Mesenteric fat pad (tissue), 1 donor: ENCODE measurements at places on chromosomes 4 and X. TPM values are rescaled to one million over a fixed set of nuclear protein-coding genes. Genes with fewer than 3 reads are reported as not detected.

The UGT2B10 gene
- total RNA-seq, result not detected

The TAPT1 gene
- total RNA-seq, result 44.2 TPM

The VCX3B gene
- total RNA-seq, result not detected

The MTNR1A gene
- not detected for total RNA-seq

The GALNTL6 gene
- 0.16 TPM for total RNA-seq

The TLL1 gene
- total RNA-seq, result 7.2 TPM

The ADH7 gene
- total RNA-seq, result not detected

The SSX2 gene
- total RNA-seq, result not detected

The CACNA1F gene
- total RNA-seq, result not detected

The USP17L22 gene
- not detected for total RNA-seq

The FABP2 gene
- total RNA-seq, result 0.80 TPM

The DUSP21 gene
- total RNA-seq, result not detected

The EIF2S3 gene
- 143 TPM for total RNA-seq

The EXOC1L gene
- not detected for total RNA-seq

The PDCL2 gene
- total RNA-seq, result not detected

The UTP3 gene
- total RNA-seq, result 26.1 TPM

The PGAM4 gene
- total RNA-seq, result not detected

The BEX5 gene
- 1.2 TPM for total RNA-seq

The MEPE gene
- not detected for total RNA-seq

The TRAM1L1 gene
- 0.64 TPM for total RNA-seq

The LIMCH1 gene
- 113 TPM for total RNA-seq

The HUWE1 gene
- 178 TPM for total RNA-seq
